ENCODE measurements at places on chromosomes 6 and 20.

- DNase-seq, result no peak
These were observed 2.7 kb downstream of the OLIG3 start for GRCh38 chr6:137491478-137491877.

- DNase-seq, result no peak
These were observed 35.6 kb upstream of the TRAM2 start for GRCh38 chr6:52612336-52613054.

- peak; percentile 42 for DNase-seq
These were observed 88.0 kb downstream of the SCML4 start for GRCh38 chr6:107735906-107736635.

DNA sequence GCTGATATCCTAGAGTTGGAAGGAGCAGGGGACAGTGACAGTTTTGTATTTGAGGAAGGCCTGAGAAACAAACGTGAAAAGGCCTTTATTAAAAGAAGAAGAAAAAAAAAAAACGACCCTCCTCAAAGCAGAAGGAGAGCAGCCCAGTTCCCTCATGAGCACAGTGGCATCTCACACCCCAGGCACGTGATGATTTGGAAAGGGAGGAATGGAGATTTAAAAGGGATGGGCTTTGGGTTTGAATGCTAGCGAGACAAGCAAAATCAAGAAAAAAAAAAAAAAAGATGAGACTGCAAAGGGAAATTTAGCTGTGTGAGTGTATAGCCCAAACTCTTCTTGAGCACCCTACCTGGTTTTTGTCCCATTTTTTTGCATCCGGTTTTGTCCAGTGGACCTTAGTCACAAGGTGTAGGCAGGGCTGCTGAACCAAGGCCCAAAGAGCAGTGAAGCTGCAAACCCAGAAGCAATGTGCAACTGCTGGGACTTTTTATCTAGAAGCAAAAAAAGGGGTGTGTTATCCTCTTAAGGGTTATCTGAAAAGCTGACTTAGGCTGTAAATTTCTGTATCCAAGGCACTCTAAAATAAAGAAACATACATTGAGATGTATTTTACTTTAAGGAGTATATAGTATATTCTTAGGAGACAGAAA lies 54.5 kb upstream of the RREB1 start:
- DNase-seq, result no peak

- DNase-seq, result no peak
These were observed 225.1 kb upstream of the FERMT1 start for GRCh38 chr20:6347916-6348315.

GRCh38 chr6:148273962-148274752 lies 68.5 kb upstream of the SASH1 start:
- no peak for DNase-seq

GRCh38 chr20:63696306-63696627 lies 185 bp upstream of the TNFRSF6B start:
- DNase-seq, result peak; percentile 29

- DNase-seq, result no peak
These were observed 167.3 kb downstream of the BCAS1 start for GRCh38 chr20:53902968-53903651.

Measured in MV-4-11 (cell line).